Stomach (tissue), 19 donors: ENCODE measurements at places on chromosomes 1 and 21.

GRCh38 chr1:235275223-235275622, 52.8 kb downstream of the ARID4B start:
- peak; percentile 52 for DNase-seq

DNA sequence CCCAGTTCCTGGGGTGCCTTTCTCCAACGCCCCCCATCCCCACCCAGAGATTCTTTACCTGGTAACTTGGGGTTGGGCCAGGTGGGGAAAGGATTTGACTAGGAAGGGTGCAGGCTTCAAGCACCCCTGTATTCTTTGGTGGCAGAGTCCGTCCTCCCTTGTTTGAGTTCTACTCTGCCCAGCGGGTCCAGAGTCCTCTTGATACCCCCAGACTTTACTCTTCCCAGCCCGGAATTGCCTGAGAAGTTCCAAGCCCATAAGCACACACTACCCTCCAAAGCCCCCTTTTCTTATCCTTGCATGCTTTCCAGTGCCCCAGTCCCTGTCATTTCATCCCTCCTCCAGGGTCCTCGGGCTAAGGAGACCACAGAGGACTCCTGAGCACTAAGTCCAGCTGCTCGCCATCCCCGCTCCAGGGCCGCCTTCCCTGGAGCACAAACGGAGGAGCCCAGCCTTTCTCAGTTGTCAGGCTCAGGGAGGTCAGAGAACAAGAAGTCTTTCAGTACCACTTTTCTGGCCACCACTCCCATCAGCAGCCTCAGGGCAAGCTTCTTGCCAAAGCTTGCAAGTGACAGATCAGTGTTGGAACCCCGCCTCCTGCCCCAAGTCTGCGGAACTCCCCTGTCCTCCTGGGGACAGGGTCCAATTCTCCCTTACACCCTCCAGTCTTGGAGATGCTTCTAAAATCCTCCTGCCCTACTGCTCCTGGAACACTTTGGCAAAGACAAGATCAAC, 12.2 kb downstream of the SLC45A3 start:
- no peak for DNase-seq

DNA sequence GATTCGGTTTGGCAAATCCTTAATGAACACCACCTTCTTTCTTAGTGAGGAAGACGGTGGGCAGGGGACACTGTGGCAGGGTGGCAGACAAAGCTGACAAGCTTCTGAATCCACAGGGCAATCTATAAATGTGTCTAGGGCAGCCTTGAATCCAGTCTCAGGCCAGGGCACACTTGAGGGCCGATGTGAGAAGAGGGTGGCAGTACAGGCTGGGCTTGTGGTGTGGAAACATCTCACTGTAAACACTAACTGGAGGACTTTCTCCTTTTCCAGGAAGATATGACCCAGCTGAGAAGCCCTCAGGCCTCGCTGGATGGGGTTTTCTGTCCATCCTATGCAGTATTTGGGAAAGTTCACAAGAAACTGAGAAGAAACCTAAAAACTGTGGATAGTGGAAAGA, 46.5 kb downstream of the PKP1 start:
- no peak for DNase-seq

DNA sequence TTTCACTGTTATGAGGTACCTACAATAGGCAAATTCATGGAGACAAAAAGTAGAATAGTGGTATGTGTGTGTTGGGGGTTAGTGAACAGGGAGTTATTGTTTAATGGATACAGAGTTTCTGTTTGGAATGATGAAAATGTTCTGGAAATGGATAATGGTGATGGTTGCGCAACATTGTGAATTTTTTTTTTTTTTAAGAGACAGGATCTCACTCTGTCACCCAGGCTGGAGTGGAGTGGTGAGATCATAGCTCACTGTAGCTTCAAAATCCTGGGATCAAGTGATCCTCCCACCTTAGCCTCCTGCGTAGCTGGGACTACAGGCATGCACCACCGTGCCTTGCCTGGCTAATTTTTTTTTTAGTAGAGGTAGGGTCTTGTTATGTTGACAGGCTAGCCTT, 34.5 kb upstream of the TRABD2B start:
- DNase-seq = no peak

GRCh38 chr1:229666585-229666984, 40.5 kb downstream of the URB2 start:
- no peak for DNase-seq

GRCh38 chr1:203328714-203329122, 22.2 kb downstream of the FMOD start:
- peak; percentile 87 for DNase-seq

DNA sequence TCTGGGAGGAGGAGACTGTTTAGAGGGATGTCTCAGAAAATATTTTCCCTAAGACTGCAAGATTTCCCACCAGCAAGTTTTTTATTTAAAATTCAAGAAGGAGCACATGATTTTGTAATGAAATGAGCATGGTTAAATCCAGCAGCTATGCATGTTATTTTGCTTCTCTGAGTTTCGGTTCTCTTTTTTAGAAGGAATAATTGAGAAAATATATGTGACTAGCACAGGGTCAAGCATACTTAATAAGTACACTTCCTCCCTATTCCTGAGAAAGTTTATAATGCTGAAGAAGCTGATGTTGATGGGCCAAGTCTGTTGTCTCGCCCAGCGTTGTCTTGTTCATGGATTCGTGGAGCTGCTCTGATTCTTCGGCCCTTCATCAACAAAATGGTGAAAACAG, 51.2 kb downstream of the EXO1 start:
- DNase-seq = no peak

DNA sequence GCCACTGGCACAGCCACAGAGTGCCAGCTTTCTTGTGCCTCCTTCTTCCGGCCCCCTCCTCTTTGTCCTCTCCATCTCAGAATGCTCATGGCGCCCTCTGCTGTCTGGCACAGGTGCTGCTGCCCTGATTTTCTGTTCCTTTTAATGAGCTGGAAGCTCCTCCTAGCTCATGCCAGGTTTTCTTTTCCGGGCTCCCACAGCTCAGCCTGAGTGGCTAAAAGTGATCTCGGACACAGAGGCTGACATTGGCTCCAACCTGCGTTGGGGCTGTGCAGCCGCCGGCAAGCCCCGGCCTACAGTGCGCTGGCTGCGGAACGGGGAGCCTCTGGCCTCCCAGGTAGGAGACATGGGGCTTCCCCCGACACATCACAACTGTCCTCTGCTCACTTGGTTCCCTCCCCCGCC, 18.7 kb downstream of the CNTN2 start:
- peak; percentile 91 for DNase-seq

GRCh38 chr1:229943988-229944743, 122.9 kb upstream of the GALNT2 start:
- no peak for DNase-seq
